ENCODE measurements at places on chromosomes 7 and 10.

DNA sequence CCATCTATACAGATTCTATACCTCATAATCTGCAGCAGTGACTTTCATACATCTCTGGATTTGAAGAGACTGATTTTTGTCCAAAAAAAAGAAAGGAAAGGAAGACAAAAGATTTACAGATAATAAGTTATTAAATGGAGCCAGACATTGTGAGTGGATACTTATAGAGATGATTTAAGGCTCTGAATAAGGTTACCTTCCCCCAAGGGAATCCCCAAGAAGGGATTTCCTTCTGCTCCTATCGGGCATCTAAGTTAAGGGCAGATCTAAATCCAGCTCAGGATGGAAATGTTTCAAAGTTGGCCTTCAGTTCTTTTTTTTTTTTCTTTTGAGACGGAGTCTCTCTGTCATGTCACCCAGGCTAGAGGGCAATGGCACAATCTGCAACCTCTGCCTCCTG lies 97.6 kb downstream of the ST8SIA6 start:
- no peak for DNase-seq

- peak; percentile 43 for DNase-seq
Observed at GRCh38 chr7:128236924-128237586, 4.0 kb upstream of the LEP start.

GRCh38 chr10:1928606-1929005 lies 191.3 kb upstream of the ADARB2 start:
- DNase-seq = no peak

- DNase-seq = no peak
Observed at GRCh38 chr7:55132550-55132889, 113.7 kb downstream of the EGFR start.

GRCh38 chr10:128570319-128570995 lies 444.2 kb upstream of the MKI67 start:
- no peak for DNase-seq

DNA sequence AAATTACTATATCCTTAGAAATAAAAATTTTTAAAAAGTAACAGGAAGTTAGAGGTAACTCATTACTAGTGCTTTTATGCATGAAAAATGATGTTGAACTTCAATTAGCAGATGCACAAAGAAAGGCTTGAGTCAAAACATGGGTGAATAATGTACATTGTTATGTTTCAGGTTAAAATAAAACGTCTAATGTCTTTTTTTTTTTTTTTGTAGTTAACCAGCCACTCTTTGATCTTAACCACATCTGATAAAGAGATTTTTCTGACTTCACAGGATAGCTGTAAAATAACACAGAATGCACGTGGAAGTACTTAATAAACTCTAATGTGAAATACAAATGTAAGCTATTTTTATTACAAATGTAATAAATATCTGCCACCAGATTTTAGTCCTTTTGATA lies 61.7 kb downstream of the GSAP start:
- no peak for DNase-seq

GRCh38 chr7:74407958-74408357 lies 45.7 kb upstream of the GTF2IRD1 start:
- DNase-seq = no peak

GRCh38 chr10:64130152-64130551 lies 609.0 kb downstream of the REEP3 start:
- DNase-seq = no peak

GRCh38 chr10:16910793-16911164 lies 93.6 kb upstream of the RSU1 start:
- no peak for DNase-seq

- peak; percentile 51 for DNase-seq
Observed at GRCh38 chr10:26556748-26557640, 118.9 kb downstream of the APBB1IP start.

- no peak for DNase-seq
Observed at GRCh38 chr10:128084364-128084763, 41.9 kb downstream of the MKI67 start.

DNA sequence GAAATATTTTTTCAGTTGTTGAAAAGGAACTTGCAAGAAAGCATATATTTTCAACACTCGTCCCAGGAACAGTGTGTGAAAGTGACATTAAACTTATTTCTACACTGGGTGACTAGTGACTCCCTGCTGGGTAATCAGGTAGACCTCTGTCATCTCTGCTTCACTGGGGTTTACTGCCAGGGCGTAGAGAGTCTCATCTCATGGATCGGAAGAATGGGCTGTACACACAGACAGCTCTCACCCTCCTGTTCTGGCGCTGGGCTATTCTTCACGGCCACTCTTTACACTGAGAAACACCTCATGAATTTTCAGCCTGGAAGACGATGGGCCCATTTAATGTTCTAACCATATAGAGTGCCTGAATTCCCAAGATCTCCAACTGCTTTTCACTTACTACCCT lies 36.4 kb downstream of the NRP1 start:
- no peak for DNase-seq

GRCh38 chr7:88787777-88788176 lies 7.8 kb downstream of the TEX47 start:
- DNase-seq = no peak

DNA sequence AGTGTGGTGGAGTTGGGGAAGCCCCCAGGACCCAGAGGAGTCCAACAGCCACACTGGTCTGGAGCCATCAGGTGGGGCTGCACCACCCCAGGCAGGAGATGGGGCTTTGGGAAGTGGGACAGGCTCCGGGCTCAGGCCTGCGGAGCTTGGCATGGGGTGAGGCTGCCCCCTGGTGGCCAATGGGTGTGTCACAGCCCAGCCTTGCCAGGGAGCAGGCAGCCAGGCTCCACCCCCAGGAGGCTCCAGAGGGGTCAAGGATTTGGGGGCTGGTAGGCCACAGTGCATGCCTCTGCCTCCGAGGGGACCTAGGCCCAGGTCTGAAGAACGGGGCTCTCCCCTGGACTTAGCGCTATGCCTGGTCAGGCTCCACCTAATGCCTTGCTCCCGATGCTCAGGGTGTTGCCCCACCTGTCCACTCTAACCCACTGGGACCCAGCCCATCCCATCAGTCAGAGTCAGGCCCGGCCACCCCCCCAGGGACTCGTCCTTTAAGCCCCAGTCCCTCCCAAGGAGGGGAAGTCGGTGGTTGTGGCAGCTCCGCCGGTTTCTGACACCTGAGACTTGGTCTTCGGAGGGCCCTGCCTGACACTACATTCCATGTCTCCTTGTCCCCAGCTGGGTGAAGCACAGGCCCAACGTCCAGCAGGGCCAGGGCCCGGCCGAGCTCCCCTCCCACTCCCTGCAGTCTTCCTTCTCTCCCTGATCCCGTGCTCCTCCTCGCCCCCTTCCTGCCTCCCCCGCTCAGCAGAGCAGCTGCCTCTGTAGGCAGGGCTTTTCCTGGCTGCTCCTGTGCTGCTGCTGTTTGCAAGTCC lies 11.3 kb upstream of the SAMD8 start:
- no peak for DNase-seq

GRCh38 chr10:49512121-49512809 lies 26.7 kb downstream of the ERCC6 start:
- DNase-seq = peak; percentile 24

DNA sequence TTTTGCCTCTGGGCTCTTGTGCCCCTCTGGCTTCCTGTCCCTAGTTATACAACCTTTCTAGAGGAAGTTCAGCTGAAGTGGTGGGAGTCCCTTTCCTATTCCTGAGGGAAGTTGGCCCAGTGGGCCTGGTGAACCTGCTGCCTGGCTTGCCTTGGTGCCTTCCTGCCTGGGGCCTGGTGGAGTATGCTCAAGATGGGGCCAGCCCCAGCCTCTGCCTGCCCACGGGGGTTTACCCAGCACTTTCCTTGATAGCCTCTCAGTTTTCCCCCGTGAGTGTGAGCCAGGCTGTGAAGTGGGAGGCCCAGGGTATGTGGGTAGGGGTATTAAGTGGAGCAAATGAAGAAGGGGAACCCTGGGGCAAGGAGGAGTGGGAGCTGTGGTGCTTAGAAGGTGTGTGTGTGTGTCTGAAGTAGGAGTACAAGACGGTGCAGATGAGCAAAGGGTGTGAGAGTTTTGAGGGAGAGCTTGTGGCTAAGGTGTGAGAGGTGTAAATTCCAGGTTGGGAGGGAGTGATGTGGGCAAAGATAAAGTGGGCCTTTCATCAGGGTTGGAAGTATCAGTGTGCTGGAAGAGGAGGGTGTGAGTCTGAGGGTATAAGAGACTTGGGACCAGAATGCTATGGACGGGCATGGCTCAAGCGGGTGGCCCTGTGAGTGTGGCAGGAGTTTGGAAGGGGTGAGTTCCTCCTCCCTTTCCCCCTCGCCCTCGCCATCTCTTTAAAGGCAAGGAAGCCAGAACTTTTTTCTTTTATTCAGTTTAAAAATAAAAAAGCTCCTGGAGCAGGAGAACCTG lies 10.9 kb upstream of the PAX2 start:
- DNase-seq = no peak

DNA sequence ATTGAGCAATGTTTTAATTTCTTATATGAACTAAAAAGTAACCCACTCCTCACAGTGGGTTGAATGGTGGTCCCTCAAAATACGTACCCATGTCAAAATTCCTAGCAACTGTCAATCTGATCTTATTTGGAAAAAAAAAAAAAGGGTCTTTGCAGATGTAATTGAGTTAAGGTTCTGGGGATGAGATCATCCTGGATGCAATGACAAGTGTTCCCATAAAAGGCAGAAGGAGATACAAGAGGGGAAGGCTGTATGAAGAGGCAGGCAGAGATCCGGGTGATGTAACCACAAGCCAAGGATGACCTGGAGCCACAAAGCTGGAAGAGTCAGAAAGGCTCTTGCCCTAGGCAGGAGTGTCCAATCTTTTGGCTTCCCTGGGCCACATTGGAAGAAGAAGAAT lies 516.3 kb upstream of the MKI67 start:
- no peak for DNase-seq

GRCh38 chr7:150311146-150311545 lies 12.0 kb upstream of the LRRC61 start:
- no peak for DNase-seq

DNA sequence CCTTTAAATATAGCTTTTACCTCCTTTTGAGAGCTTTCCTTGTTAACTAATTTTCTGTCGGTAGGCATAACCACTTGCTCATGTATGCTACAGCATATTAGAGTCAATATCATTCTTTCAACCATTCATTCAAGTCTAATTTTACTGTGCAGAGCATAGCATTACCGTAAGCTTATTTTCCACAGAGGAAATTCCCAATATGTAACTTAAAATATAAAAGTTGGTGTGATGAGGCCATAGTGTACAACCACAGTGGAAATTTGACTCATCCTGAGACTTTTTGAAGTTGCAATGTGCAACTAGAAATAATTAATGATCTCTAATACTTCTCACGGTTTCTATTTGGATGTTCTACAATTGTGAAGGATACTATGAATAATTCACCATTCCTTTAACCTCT lies 80.6 kb upstream of the KLF6 start:
- DNase-seq = no peak

- DNase-seq = no peak
Observed at GRCh38 chr10:78905957-78906308, 162.8 kb upstream of the ZMIZ1 start.

DNA sequence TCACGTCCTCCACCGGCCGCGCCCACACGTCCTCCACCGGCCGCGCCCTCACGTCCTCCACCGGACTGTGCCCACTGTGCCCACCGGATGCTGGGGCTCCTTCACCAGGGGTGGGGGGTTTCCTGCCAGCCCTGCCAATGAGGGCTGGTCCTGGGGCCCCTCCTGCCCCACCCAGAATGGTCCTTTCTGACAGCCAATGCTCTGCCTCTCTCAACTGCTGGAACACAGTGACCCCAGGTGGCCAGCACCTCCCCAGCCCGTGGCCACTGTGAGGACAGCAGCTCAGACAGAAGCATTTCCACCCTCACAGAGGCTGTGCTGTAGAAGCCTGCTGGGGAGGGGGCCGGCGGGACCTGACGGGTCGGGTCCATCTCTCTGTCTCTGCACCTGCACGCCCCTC lies 90.1 kb upstream of the DNAAF5 start:
- DNase-seq = peak; percentile 61

DNA sequence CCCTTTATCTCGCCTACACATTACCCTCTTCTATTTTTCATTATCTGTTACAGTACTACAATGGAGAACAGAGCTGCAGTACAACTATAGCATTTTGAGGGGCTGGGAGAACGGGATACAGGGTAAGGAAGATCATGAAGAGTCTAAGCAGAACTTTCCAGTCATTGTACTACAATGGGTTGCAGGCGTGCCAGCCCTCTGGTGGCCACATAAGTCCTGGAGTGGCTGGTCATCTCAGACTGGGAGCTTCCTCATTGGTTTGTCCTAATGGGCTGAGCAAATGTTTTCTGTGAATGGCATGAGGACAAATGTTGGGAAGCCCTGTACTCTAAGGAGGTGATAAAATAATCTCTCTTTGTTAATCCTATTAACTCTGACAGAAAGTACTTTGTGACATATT lies 33.0 kb downstream of the TMEM106B start:
- no peak for DNase-seq

DNA sequence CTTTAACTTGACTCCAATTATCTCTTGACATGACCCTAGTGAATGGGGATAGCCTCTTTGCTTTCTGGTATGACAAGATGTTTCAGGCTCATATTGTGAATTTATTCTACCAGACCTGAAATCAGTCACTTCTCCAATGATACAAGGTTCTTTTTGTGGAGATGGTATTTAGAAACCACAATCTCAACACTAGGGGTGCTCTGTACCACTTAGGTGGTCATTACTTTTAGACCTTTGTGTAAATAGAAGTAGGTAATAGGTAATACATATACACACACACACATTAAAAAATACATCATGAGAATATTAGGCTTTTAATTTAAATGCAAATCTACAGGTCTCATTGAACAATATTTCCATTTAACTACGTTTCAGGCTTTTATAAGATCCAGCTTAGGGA lies 199.0 kb upstream of the RHOBTB1 start:
- DNase-seq = no peak

DNA sequence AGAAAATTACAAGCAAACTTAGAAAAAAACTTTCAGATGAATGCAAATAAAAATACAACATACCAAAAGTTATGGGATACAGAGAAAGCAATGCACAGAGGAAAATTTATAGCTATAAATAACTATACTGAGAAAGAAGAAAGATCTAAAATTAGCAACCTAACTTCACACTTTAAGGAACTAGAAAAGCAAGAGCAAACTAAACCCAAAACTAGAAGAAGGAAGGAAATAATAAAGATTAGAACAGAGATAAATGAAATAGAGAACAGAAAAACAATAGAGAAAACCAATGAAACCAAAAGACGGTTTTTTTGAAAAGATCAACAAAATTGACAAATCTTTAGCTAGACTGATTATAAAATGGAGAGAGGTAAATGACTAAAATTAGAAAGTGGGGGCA lies 9.6 kb upstream of the STRA8 start:
- no peak for DNase-seq

DNA sequence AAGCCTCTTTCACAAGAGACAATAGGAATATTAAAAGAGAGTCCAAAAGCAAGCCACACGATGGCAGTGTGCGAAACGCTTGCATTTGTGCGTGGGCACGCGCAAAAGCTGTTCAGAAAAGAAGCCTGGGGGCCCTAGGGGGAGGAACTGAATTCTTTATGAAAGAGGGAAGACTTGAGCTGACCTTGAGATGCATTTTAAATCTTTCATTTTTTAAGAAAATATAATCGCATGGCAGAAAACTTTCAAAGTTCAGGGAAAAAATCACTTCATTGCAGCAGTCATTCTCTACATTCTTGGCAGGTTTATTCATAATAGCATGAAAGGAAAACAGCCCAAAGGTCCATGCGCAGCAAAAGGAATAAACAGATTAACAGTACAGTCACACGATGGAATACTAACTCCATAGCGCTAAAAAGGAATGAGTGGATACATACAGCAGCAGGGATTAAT lies 206.5 kb upstream of the PRKCQ start:
- no peak for DNase-seq

Data from Panc1 (cell line).